T-cell (primary cell): ENCODE measurements at places on chromosomes 6 and 20. TPM values are rescaled to one million over a fixed set of nuclear protein-coding genes. Genes with fewer than 3 reads are reported as not detected.

ULBP2 gene
- total RNA-seq = 3.9 TPM

INSM1 gene
- not detected for total RNA-seq

RIPPLY2 gene
- total RNA-seq = not detected

DNA sequence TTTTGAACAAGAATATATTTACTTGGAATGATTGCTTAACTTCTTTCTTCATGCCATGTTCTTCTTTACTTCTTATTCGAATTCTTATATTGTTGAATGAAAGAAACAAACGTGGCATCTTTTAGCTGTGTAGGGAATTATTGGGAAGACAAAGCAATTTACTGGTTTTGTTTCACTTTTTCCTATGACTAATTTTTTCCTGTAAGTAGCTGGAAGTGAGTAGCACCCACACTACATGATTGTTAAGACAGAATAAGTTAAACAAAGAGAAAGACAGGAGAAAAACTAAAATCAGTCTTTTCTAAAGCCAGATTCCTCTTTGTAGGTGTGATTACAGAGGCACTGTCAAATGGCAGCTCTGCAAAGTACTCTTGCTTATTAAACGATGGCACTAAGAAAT lies 593.4 kb downstream of the EYS start:
- no peak for DNase-seq
- H3K27me3 ChIP-seq = no peaks in the 10 kb centered on the region
- H3K4me3 ChIP-seq = no peak overlapping the region
- H3K36me3 ChIP-seq = no peaks in the 10 kb centered on the region
- H3K27ac ChIP-seq = no peak overlapping the region
